A172 (cell line): ENCODE measurements at places on chromosomes 5 and 9. TPM values are rescaled to one million over a fixed set of nuclear protein-coding genes. Genes with fewer than 3 reads are reported as not detected.

DNA sequence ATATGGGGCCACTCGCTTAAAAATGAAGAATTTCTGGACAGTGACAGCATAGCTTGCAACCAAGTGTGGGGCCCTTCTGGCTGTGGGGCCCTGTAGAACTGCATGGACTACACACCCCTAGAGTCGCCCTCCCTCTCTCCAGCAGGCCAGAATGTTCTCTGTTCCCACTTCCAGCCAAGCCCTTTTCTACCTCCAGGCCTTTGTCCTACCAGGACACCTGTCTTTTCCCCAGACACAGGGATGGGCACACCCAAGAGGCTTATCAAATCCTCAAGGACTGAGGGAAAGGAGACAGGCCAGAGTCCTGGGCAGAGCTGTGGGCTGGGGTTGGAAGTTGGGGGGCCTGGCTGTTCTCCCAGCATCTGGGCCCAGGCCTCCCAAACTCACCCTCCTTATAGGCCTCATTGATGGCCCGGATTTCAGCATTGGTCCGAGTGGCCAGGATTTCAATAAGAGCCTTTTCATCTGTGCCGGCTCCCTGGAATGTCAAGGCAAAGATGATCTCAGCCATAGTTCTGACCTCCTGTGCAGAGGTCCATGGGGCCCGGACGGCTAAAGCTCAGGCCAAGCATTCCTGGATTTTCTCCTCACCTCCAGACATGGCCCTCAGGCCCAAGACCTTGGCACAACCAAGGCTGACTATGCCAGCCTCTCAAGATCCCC lies 38.2 kb upstream of the TNIP1 start:
- DNase-seq: no peak

GRCh38 chr5:79189439-79190234 lies 46.3 kb upstream of the JMY start:
- DNase-seq: no peak

- no peak for DNase-seq
These were observed 55.9 kb downstream of the ABCA1 start for GRCh38 chr9:104871961-104872527.

GRCh38 chr9:5518171-5518936 lies 8.0 kb downstream of the PDCD1LG2 start:
- DNase-seq: no peak

GRCh38 chr9:91162784-91163443 lies 198.8 kb downstream of the AUH start:
- peak; percentile 42 for DNase-seq

- no peak for DNase-seq
These were observed 439.5 kb downstream of the ACTL7B start for GRCh38 chr9:108416324-108416723.

- DNase-seq: no peak
These were observed 17.0 kb upstream of the TNC start for GRCh38 chr9:115134941-115135340.

- DNase-seq: no peak
These were observed 365.6 kb downstream of the MAN2A1 start for GRCh38 chr5:110055302-110055701.

DNA sequence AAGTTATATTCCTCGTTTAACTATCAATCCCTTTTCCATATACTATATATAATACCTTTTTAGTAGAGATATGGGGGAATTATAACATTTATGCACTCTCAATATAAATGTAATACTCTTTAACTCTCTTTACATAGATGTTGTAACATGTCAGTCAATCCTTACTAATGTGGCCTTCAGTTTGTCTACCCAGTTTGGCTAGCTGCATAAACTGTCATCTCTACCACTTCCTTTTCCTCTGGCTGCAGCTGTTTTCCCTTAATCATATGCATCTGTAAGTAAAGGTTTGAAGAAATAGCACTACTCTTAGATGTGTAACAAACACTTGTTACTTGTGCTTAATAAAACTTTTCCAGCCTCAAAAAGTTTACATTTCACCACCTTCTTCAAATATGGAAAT lies 13.4 kb downstream of the ABHD17B start:
- no peak for DNase-seq

GRCh38 chr5:154778534-154778933 lies 23.4 kb downstream of the LARP1 start:
- no peak for DNase-seq

GRCh38 chr5:149959406-149960236 lies 937 bp upstream of the SLC26A2 start:
- DNase-seq: peak; percentile 86

DNA sequence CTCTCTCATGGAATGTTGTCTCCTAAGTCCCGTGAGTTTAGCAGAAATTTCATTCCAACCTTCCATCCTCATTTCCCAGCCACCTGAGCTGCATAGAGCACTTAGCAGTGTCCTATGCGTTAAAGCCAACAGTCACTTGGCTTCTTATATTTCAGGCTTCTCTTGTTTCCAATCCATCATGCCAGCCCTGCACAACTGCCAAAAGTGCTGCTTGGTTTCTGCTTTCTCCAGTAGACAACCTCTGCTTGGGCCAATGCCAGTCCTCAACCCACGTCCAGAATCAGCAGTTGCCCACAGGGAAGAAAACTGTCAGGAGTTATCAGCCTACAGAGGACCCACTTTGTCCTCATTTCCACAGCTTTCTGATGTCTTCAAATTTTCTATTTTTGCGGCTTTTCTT lies 42.5 kb downstream of the KCNIP1 start:
- no peak for DNase-seq

- DNase-seq: no peak
These were observed 22.2 kb downstream of the LIX1 start for GRCh38 chr5:97120195-97120594.

DNA sequence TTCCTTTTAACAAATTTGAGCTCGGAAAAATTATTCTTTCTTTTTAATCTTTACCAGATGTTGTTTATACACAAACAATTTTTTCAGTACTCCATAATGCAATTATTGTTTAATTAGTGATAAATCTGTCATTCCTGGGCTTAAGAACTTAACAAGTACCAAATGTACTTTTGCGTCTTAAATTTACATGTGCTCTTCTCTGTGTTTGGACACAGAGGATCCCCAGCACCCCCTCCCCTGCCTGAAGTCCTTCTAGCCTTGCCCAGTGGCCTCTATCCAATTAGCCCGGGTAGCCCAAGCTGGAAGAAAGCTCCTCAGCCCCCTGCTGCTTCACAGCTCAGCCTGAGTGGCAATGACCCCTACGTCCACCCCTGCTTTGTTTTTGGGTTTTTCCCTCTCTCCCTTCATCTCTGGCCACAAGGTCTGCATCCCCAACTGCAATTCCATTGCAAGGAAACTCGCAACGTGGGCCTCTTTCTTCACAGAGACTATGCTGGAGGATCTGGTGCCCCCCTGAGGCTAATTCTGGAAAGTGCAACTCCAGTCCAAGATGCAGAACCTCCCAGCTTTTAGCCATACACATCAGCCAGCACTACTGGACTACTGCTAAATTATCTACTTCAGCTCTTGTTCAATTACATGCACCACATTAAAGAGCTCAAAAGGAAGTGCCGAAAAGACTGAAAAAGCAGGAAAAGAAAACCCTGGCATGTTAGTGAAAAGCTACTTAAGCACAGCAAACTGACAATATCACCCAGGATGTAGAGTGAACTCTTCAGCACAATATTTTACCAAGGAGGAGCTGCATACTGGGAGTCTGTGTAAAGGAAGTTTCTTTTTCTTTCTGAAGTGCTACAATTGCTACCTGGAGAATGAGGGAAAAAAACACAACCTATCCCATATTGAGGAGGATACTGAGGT lies 186.2 kb downstream of the FANCC start:
- peak; percentile 73 for DNase-seq

- no peak for DNase-seq
These were observed 26.2 kb upstream of the TNIP1 start for GRCh38 chr5:151107084-151107483.

DNA sequence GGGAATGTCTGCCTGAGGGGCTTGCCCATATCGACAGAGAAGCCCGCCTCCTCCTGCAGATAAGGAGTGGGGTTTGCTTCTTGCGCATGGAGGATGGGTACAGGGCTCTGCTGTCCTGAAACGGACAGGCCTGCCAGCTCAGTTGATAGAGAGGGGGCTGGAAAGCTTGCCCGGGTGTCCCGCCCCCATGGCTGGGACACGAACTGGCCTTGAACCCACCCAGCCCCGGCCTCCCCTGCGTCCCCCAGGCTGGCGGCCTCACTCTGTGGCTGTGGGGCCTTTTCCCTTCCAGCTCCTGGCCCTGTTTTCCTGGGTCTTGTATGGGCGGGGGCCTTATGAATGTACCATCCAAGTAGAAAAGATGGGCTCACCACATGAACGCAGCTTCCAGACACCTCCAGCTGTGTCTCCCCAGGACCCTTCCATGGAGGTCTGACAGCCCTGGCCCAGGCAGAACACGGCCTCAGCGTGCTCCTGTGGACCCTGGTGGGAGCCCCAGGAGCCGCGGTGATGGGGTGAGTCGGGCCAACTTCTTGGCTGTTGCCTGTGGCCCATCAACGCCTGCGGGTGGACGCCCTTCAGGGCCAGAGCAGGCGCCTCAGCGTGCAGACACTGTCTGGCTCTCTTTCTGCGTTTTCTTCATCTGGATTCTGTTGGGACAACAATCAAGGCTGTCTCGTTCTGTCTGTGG lies 15.9 kb upstream of the SLC2A6 start:
- DNase-seq: no peak

Gene CLIC3
- 126 and 133 TPM in 2 replicates for total RNA-seq

Gene SCAI
- total RNA-seq: 6.4 and 10.1 TPM in 2 replicates

Gene NR5A1
- not detected in 2 replicates for total RNA-seq

Gene MAMDC2
- 4.2 and 6.0 TPM in 2 replicates for total RNA-seq

Gene ZNF483
- 0.53 and 0.77 TPM in 2 replicates for total RNA-seq

Gene OR1Q1
- not detected in 2 replicates for total RNA-seq

Gene GNA14
- total RNA-seq: not detected in 2 replicates

Gene INSL4
- total RNA-seq: not detected in 2 replicates

Gene PCDHB15
- 0.26 and 1.0 TPM in 2 replicates for total RNA-seq

Gene FIBCD1
- total RNA-seq: 1.6 and 2.6 TPM in 2 replicates

Gene GZMA
- total RNA-seq: not detected in 2 replicates

Gene AIF1L
- total RNA-seq: 1.4 and 5.2 TPM in 2 replicates

Gene SPINK7
- not detected in 2 replicates for total RNA-seq
